GM18507 (cell line): ENCODE measurements at places on chromosomes 4 and X.

DNA sequence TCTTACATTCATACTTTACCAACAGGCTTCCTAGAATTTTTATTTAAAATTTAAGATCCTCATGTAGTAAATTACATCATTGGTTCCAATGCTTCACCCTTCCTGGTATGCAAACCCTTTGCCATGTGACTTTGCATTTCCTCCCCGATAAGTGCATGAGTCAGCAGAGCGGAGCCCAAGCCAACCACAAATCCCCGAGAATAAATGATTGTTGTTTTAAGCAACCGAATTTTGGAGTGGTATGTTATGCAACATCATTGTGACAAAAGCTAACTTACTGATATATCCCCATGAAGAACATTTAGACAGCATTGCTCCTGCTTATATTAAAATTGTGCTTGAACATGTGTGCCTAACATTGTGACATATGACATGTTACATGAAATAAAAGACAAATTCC lies 199.4 kb upstream of the DDX53 start:
- DNase-seq: no peak

- DNase-seq: no peak
Measured at GRCh38 chr4:99685234-99685633, 27.6 kb upstream of the C4orf54 start.

DNA sequence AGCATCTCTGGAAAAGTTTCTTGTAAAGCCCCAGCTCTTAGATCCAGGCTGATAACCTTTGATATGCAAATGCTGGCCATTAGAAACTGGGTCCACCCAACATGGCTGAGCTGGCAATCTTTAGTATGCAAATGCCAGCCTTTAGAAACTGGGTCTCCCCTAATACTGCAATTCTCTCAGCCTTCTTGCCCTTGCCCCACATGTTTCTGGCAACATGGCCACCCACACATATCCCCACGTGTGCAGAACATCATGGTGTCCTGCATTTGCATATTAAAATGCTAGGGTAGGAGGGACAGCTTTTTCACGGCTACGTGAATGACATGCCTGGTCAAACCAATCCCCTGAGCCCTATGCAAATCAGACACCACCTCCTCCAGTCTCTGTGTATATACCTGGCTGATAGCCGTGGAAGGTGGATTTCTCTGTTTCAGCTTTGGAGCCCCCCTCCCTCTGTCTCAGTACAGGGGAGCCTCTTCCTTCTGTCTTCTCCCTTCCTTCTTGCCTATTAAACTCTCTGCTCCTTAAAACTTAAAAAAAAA lies 344.0 kb upstream of the NWD2 start:
- DNase-seq: no peak

GRCh38 chrX:68723491-68724155 lies 76.2 kb downstream of the STARD8 start:
- DNase-seq: no peak

DNA sequence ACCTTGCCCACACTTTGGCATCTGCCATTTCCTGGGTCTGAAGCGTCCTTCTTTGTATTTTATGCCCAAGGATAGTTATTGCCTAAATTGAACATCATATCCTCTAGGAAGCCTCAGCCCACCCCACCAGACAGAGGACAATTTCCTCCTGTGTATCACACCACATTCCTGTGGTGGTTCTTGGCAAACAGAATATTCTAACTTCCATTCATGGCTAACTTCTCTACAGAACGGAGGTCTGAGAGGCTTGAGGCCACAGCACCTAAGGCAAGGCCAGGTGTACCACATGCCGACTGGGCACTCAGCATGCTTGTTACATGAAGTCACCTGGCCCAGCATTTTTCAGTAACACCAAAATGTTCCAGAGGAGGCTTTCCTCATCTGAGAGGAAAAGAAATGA lies 42.4 kb downstream of the CD99L2 start:
- no peak for DNase-seq

- DNase-seq: no peak
Measured at GRCh38 chr4:167713756-167714155, 378.6 kb upstream of the ANXA10 start.

- DNase-seq: no peak
Measured at GRCh38 chr4:2303121-2303685, 41.3 kb upstream of the MXD4 start.

DNA sequence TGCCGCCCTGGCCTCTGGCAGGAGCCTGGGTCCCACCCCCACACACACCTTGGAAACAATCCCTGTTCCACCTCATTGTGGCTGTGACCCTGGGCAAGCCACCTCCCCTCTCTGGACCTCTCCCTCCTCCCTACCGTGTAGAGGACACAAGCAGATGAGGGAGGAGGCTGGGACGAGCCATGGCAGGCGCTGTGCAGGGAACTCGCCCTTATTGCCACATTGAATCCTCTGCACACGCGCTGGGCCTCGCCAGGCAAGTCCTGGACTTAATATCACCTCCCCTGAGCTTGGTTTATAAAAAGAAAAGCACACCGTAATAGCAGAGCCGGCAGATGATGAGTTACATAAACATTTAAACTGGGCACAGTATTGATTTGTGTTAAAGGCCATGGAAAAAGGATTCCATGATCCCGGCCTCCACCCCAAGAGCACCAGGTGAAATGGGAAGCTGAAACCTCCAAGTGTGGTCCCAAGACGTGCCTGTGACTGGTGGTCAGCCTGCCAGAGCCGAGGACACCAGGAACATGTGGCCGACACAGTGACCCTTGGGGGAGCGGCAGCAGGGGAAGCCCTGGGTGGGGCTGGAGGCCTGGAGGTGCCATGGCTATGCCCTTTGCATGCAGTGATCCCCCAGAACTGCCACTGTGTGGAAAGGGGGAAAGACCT lies 81.1 kb downstream of the PPP2R2C start:
- no peak for DNase-seq

GRCh38 chr4:70365479-70365878 lies 4.9 kb downstream of the SMR3A start:
- no peak for DNase-seq

GRCh38 chr4:1011666-1012033 lies 224 bp downstream of the FGFRL1 start:
- DNase-seq: no peak

- DNase-seq: no peak
Measured at GRCh38 chr4:89468602-89469001, 161.0 kb upstream of the GPRIN3 start.

DNA sequence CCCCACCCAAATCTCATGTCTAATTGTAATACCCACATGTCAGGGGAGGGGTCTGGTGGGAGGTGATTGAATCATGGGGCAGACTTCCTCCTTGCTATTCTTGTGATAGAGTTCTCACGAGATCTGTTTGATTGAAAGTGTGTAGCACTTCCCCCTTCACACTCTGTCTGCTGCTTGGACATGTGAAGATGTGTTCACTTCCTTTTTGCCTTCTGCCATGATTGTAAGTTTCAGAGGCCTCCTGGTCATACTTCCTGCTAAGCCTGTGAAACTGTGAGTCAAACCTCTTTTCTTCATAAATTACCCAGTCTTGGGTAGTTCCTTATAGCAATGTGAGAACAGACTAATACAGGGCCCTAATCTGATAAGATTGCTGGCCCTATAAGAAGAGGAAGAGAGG lies 1514.8 kb downstream of the RPA4 start:
- no peak for DNase-seq

GRCh38 chr4:140790171-140790570 lies 34.0 kb upstream of the TBC1D9 start:
- no peak for DNase-seq

GRCh38 chr4:150874338-150875226 lies 140.5 kb downstream of the LRBA start:
- no peak for DNase-seq

GRCh38 chrX:138128027-138128671 lies 562.2 kb downstream of the ZIC3 start:
- DNase-seq: no peak

- no peak for DNase-seq
Measured at GRCh38 chrX:150478496-150479492, 89.6 kb upstream of the MTM1 start.

DNA sequence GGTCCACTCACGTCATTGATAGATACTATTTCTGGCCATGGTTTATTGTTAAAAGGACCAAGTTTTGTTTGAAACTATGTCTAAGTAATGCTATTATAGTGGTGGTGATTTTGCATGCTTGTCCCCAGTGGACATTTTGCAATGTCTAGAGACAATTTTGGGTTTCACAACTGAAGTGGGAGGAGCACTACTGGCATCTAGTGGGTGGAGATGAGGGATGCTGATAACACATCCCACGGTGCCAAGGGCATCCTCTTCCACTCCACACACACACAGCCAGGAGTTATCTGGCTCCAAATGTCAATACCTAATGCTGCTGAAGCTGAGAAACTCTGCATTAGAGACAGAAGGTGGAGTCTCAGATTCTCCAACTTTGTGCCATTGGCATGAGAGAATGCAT lies 131.2 kb downstream of the FRMPD4 start:
- DNase-seq: no peak

- DNase-seq: no peak
Measured at GRCh38 chr4:65083076-65083475, 587.2 kb downstream of the EPHA5 start.

DNA sequence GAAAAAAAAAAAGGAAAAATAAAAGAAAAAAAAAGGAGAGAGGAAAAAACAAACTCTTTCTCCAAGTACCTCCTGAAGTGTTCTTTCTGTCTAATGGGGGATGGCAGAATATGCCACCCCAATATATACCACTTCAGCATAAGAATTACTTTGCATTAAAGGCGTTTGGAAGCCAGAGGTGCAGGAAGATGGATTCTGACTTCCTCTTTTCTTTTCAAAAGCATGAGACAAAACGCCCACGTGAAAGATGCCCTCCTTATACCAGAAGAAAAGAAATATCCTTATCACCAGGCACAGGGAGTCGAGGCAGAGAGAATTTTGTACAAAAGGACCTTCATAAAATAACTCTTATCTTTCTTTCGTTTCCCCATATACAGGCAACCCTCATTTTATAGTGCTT lies 40.9 kb downstream of the COX18 start:
- DNase-seq: no peak

DNA sequence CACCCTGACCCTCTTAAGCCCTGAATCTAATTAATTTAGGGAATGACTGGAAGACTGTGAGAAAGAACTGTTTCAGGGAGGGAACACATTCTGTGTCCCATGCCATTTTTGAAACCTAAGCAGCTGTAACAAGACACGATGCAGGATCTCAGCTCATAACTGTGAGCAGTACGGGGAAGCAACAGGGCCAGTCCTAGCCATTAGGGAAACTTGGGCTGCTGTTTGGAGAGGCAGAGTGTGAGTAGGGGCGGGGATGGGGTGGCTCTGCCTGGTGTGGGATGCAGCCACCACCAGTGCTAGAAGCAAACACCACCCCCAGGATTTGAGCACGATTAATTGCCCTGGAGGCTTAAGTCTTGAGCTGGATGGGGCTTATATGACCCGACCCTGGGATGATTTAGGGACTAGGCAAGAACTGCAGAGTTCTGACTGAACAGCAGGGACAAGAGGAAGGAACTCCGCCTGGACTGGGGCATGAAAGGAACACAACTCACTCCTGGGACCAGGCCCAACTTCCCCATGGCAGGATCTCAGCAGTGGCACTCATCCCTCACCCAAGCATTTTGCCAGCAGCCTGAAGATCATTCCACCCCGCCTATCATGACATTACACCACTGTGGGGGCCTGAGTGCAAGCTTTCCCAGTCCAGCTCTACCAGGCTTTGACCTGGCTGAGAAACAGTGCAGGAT lies 43.1 kb downstream of the ATRX start:
- no peak for DNase-seq

DNA sequence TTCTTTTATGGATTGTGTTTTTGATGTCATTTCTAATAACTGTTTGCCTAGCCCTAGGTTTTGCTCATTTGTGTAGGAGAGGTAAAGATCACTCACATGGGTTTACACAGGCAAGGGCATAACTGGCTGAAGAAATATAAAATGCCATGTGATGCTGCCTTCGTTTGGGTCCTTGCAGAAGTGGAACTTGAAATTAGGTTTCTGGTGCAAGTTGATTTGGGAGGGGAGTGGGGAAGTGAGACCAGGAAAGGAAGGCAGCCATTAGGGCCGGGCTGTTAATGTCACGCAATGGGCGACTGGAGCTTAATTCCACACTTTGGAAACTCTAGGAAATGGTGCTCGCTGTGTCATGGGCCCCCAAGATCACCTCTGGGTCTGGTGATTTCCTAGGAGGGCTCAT lies 14.5 kb downstream of the CLCN4 start:
- no peak for DNase-seq

DNA sequence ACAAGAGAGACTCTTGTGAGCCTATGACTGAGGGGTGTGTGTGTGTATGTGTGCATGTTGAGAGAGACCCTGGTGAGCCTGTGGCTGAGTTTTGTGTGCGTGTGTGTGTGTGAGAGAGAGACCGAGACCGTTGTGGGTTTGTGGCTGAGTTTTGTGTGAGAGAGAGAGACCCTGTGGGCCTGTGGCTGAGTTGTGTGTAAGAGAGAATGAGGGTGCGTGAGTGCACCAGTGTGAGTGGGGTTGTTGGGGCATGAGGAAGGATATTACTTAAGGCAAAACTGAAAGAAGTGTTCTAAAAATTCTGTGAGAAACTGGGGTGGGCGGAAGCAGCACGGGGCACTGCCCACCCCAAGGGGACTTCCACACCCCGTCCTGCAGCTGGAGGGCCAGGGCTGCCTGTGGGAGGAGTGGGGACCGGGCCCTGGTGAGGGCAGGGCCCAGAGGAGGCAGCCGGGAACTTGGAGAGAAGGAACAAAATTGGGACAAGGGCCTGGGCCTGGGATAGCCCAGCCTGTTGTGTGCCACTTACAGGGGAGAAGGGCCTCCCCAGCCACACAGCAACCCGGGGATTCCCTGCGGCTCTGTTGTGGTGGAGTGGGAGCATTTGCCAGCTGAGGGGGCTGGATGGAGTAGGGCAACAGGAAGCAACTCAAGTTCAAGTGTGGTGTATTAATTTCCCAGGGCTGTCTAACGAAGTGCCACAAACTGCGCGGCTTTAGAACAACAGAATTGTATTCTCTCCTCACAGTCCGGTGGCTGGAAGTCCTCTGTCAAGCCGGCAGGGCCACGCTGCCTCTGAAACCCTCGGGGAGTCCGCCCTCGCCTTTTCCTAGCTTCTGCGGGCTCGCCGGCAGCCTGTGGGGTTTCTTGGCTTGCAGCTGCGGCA lies 22.1 kb downstream of the TMEM131L start:
- DNase-seq: no peak

DNA sequence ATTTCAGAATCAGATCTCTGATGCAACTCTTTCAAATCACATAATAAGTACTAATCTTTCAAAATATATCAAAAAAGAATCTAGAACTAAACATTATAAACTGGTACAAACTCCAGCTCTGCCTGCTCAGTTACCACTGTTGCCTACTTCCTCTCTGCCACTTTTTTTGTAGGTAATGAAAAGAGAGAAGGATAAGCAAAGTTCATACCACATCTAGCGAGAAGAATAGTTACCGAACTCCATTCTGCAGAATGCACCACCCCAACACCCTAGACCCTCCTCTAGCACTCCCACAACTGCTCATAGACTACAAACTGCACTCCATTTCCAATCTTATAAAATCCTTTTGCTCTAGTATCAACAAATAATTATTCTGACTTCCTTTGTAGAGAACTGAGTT lies 19.7 kb upstream of the LRBA start:
- no peak for DNase-seq

GRCh38 chr4:139524062-139524631 lies 31.9 kb downstream of the SETD7 start:
- no peak for DNase-seq
